Right atrium auricular region (tissue), 2 donors: ENCODE measurements at places on chromosomes 16 and 17.

GRCh38 chr16:64615630-64616280, 506.1 kb downstream of the CDH11 start:
- DNase-seq, result no peak

- no peak for DNase-seq
Observed at GRCh38 chr16:17397499-17397891, 73.3 kb downstream of the XYLT1 start.

DNA sequence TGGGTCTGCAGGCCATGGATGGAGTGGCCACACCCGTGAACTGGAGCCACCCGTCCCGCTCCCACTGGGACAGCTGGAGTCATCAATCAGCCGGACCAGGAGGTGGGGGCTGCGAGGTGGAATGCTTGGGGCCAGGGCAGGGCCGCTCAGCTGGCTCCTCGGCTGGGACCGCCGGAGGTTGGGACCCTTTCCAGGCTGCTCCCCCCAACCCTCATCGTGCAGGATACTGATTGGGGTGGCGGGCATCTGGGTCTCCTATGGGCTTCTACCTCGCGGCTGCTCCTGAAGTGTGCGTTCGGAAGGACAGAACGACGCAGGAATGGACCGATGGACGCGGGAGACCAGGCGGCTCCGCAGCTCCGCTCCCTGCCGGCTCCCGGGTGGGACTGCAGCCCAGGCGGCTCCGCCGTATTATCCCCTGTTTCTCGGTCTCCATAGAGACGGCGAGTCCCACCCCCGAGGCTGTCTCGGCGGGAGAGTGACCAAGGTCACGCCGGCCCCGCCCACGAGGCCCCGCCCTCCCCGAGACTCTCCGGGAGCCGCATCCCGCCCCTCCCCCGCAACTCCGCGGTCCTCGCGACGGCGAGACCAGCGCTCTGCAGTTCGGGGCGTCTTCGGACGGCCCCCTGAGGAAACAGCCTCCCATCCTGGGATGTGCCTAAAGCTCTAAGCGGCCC, at the start of gene TPPP3:
Gene TPPP3 (minus strand): TSS at position 388 of the 677 bp plus-strand sequence. CDS start 2,387 bp downstream, outside the sequence.
- peak; percentile 91 for DNase-seq

DNA sequence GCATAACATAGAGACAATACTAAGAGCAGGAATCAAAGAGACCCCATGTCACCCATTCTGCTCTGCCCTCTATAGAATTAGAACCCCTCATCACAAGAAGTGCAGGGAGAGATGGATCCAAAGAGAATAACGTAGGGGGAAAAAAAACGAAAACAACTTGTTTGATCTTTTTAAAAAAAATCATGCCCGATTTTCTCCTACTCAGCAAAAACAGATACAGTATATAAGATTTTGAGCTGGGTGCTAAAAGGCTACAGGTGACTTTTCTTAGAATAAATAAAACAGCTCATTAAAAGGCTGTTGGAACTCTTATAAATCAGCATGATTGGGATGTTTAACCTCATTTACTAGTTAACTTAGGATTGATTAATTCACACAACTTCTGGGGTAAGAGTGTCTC, 17.4 kb downstream of the UBN1 start:
- no peak for DNase-seq

DNA sequence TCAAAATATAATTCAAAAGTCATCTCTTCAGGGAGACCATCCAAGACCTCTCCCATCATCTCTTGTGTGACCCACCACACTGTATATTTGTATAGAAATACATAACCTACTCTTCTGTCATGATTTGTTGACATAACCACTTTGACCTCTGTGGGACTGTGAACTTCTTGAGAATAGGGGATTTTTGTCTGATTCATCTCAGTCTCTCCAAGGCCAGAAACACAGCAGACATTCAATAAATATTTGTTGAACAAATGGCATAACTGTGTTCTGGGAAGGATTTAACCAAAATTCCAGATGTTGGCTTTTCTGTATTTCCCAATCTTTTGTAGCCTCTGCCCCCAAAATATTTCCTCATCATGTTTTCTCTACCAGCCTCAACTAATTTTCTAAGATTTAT, 169.7 kb downstream of the CDH11 start:
- no peak for DNase-seq

GRCh38 chr16:3094289-3095027, 4.6 kb downstream of the ZSCAN10 start:
- no peak for DNase-seq

GRCh38 chr16:84874004-84874435, 54.2 kb downstream of the CRISPLD2 start:
- DNase-seq, result no peak

DNA sequence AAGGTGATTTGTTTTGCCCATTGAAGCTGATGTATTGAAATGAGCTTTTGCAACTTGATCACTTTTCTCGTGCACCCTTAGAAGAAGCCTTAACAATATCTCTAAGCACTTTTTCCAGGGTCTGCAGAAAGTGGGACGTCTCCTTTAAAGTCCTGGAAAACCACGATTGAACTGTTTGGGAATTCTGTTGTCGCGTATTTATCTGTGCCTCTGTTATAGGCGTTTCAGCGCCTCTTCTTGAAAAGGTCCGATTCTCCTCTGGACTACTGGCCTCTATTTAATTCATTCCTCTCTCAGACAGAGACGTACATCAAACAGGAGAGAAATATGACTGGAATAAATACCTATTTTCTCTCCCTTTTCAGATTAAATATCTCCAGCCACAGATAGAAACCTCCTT, 262.4 kb upstream of the PSMD7 start:
- DNase-seq, result no peak

DNA sequence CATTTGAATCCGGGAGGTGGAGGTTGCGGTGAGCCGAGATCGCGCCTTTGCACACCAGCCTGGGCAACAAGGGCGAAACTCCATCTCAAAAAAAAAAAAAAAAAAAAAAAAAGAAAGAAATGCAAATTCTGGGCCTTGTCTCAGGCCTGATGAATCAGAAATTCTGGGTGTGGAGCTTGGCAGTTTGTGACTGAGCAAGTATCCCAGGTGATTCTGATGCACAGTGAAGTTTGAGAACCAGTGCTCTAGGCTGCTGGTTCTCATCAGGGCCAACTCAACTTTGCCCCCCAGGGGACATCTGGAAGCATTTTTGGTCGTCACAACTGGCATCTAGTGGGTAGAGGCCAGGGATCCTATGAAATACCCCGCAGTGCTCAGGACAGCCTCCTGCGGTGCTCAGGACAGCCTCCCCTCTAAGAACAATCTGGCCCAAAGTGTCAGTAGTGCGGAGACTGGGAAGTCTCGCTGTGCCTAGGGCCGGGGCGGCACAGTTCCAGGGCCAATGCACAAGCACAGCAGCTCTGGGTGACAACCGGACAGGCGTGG, 55.9 kb downstream of the SDK2 start:
- DNase-seq, result no peak

DNA sequence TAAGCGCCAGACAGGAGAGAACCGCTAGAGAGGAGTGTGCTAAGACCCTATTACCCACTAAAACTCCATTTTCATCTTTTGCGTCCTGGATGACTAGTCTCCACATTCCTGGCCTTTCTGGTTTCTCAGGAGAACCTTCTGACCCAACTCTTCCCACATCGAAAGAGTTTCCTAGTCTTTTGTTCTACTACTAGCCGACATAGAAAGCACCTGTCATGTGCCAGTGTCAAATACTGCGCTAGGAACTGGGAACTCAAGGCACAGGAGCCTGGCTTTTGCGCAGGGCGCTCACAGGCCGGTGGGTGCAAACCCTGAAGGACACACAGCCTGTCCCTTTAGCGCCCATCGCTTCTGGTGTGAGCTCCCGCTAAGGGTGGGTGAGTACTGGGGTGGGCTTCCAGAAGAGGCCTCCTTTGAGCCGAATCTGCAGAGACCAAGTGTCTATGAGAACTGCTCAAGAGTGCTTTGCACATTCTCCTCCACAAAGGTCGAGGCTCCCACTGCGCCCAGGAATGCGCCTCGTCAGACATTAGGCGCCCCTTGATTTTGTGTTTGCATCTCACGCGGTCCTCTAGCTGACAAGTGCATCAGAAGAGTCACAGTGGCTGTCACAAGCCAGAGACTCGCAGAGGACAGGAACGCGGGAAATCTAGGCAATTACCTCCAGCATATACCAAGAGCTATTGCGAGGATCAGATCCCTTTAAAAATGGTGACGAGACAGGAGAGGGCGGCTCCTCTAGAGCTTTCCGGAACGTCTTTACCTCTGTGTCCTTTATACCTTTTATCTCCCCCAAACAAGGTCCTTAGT, 2.0 kb upstream of the PSMB3 start:
- DNase-seq, result no peak

DNA sequence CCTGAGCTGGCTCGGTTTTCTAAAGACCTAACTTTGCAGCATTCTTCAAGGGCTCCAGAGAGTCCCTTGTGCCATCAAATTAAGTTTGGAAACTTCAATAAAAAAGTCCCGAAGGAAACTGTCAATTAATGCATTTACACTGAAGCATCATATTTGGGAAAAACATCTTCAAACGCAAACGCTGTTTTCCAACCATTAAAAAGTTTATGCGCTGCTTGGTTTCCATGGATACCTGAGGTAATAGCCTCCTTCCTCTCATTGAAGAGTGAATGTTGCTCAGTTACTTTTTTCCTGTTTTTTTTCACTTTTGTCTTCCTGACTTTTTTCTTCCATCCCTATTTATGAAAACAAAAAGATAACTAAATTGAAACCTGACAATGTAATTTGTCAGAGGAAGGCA, 399.1 kb downstream of the MAF start:
- DNase-seq, result no peak

GRCh38 chr16:84190731-84191388, at the start of gene ADAD2:
Gene ADAD2 (plus strand): TSS chr16:84191157. CDS start chr16:84191231, 74 bp downstream.
- no peak for DNase-seq

- no peak for DNase-seq
Observed at GRCh38 chr17:64787255-64787920, 125.3 kb upstream of the SMURF2 start.

- DNase-seq, result no peak
Observed at GRCh38 chr17:55705847-55706246, 16.8 kb downstream of the TMEM100 start.

DNA sequence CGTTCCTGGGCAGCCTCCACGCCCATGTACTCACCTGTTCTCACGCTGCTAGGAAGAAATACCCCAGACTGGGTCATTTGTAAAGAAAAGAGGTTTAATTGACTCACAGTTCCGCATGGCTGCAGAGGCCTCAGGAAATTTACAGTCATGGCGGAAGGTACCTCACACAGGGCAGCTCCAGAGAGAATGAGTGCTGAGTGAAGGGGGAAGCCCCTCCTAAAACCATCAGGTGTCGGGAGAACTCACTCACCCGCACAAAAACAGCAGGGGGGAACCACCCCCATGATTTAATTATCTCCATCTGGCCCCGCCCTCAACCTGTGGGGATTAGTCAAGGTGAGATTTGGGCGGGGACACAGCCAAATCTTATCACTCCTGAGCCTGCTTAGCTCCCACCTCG, 18.2 kb downstream of the RAB40C start:
- DNase-seq, result no peak

GRCh38 chr16:9798952-9799580, 383.2 kb downstream of the GRIN2A start:
- no peak for DNase-seq

DNA sequence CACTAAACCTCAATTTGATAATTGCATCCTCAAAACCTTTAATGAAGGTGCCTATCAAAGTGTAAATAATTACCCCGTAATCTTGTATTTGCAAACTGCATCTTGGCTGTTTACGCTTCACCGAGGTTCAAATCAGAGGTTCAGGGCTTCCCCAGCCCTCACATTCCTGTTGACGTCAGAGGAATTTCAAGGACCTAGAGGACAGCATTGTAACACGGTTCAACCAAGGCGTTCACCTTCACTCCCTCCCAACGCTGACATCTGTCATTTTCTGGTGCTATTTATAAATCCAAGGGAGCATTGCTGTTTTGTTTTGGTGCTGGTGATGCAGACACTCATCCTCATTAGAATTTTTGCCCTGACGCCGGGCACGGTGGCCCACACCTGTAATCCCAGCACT, 691.6 kb upstream of the RBFOX1 start:
- DNase-seq, result no peak

DNA sequence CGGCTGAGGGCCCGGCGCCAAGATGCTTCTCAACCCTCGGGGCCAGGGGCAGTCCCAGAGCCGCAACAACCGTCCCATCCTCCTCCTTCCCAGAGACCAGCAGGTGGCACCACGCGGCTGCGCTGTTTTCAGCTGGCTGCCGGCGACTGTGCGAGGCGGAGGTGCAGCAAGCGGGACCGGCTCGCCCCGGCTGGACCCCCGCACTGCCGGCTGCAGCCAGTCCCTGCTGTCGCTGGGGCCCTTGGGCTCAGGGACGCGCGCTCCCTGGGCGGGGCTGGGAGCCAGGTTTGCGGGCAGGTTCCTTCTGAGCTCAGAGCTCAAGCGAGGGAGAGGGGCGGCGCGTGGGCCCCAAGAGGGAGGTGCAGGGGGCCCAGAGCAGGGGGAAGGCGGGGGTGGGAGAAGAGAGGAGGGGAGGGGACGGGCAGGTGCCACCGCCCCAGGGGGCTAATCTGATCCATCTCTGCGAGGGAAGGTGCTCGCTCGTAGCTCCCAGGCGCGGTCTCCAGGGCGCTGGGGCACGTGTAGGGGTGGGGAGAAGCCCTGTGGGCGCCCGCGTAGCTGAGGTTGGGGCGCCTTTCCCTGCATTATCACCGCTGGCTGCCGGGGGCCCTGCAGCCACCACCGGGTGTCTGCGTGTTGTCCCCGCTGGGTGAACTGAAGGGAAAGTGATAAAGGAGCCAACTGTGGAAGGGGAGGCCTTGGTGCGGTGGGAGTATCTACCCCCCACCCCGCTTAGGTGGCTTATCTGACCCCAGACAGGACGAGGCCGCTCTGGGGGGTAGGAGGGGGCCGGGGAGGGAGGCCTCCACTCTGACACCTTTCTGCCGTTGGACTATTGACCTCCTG, 24.2 kb downstream of the STAT5A start:
- peak; percentile 88 for DNase-seq

GRCh38 chr17:80414508-80414802, 512 bp upstream of the ENDOV start:
- DNase-seq, result no peak

DNA sequence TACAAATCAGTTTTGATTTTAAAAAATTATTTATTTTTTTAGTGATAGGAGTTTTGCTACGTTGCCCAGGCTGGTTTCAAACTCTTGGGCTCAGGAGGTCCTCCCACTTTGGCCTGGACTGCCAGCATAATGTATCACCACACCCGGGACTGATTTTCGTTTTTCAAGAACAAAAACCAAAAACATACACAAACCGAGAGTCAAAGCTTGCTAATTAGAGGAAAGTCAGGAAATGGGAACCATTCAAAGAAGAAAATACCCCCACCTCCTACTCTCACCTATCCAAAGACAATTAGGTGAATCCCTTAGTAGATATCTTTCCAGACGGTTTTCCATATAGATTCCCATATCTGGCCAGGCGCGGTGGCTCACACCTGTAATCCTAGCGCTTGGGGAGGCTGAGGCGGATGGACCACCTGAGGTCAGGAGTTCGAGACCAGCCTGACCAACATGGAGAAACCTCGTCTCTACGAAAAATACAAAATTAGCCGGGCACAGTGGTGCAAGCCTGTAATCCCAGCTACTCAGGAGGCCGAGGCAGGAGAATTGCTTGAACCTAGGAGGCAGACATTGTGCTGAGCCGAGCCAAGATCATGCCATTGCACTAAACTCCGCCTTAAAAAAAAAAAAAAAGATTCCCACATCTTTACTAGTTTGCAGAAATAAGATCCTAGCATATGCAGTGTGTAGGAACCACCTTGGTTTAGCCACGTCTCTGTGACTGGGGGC, 883 bp upstream of the SPN start:
- no peak for DNase-seq
